ENCODE measurements at places on chromosomes 6 and 20.

- peak; percentile 60 for ATAC-seq
Measured at GRCh38 chr6:143059663-143060353, 881 bp upstream of the AIG1 start.

- ATAC-seq: no peak
Measured at GRCh38 chr6:22206106-22206505, 90.7 kb downstream of the PRL start.

GRCh38 chr6:44869321-44869897, 458.7 kb upstream of the RUNX2 start:
- ATAC-seq: no peak

GRCh38 chr6:13427316-13427715, 60.1 kb downstream of the GFOD1 start:
- no peak for ATAC-seq

DNA sequence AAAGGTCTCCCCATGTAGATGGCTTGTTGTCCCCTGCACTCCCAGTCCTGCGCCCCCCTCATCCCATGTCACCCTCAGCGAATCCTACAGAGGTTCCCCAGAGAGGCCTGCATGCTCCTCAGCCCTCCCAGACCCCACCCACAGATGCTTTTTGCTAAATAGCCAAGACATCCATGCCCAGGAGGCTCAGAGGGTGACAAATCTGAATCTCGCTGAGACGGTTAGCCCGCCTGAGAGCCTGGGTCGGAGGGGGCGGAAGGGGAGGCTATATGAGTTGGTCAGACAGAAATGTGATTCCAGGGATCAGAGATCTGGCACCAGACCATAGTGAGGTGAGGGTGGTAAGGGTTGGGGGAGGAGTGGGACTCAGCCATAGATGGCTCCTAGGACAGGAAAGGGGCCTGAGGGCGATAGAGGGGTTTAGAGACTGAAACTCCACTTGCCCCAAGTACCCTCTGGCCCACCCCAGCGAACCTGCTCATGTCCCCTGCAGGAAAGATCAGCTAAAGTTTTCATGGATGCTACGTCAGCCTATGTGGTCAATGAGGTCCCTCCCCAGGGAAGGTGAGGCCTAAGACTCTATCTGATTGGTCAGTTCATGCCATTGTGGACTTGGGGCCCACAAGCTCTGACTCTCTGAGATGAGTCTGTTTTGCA, 33.2 kb downstream of the TFEB start:
- ATAC-seq: no peak

DNA sequence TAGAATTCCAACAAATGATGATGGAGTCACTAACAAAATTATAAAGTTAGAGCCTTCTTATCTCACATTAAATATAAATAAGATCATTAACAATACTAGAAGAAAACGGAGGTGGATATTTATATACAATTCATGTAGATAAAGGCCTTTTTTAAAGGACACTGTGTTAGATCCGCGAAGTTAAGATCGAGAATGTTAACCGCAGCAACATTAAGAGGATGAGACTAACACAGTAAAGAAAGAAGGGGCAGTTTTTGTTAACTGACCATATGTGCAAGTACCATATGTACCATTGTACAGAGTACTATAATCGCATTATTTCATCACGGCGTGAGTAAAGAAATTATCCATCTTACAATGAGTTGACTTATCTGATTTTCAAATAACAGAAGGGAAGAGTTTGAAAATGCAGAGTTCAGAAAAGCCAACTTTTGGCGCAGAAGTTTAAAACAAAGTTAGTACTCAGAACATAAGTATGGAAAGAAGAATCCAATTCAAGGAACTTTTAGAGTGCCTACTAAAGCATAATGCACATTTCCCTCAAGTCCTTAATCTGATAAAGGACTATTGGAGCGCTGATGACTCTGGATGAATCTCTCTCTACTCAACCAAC, 1.4 kb downstream of the FBXL4 start:
- ATAC-seq: peak; percentile 3

GRCh38 chr6:39979461-39980328, 45.4 kb upstream of the MOCS1 start:
- ATAC-seq: no peak

- no peak for ATAC-seq
Measured at GRCh38 chr20:3304456-3304855, 65.5 kb upstream of the SLC4A11 start.

- no peak for ATAC-seq
Measured at GRCh38 chr6:290111-290922, 2.0 kb upstream of the DUSP22 start.

DNA sequence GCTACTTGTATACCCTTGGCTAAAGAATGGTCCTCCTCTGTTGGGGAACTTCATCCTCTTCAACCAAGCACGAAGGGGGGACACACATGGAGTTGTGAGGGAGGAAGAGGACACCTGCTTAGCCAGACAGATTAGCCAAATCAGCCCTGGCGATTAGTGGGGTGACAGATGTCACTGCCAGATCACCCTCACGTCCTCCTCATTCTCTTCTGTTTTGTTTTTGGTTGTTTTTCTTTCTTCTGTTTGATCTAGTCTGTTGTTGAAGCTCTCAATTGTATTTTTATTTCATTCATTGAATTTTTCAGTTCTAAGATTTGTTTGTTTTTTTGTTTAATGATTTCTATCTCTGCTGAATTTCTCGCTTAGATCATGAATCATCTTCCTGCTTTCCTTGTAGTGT, 27.5 kb upstream of the NKX2-4 start:
- no peak for ATAC-seq

- ATAC-seq: no peak
Measured at GRCh38 chr20:62387933-62388635, 1.2 kb downstream of the RPS21 start.

- ATAC-seq: no peak
Measured at GRCh38 chr20:59069026-59069425, 26.4 kb upstream of the PRELID3B start.

DNA sequence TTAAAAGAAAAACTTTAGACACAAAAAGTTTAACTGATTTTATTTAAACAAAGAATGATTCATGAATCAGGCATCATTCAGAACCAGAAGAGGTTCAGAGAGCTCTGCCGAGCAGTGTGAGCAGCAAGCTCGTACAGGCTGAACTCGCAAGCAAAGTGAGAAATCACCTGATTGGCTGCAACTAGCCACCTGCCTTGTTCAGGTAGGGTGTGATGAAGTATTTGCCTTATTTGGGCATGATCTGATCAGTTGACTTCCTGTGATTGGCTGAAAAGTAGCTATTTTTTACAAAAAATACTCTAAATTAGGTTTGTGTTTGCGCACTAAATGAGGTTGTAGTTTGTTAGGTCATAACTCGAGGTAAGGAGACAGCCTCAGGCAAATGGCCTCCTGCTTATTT, 80.7 kb downstream of the HIVEP1 start:
- ATAC-seq: no peak

DNA sequence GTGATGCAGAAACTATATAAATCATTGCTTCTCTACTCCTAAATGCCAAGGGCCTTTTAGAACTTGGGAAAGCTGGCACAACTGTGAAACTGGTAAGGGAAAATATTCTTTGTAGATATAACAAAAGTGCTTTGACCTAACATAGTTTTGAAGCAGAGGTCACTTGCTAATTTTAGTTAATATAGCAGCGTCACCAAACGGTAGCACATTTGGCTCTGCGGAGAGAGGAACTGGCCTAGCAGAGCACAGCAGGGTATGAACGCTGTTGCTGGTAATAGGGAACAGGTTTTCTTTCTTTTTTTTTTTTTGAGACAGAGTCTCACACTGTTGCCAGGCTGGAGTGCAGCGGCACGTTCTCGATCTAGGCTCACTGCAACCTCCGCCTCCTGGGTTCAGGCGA, 67.4 kb downstream of the ECT2L start:
- no peak for ATAC-seq

DNA sequence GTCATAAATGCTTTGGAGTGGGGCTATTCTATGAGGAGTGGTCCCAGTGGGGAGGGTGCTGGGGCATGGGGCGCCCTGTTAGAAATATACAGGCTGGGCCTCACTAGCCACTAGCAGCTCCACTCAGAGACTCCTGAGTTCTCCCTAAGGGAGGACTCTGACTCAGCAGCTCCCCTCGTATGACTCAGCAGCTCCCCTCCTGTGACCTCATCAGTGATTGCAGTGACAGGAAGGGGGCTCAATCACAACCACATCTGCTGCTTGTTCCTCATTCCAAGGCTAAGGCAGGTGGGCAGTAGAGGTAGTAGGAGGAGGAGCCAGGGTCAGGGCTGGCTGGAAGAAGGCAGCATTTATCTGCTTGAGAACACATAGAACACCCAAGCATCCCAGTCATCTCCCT, 73.7 kb downstream of the PRND start:
- peak; percentile 57 for ATAC-seq

GRCh38 chr6:845101-845500, 152.2 kb upstream of the EXOC2 start:
- no peak for ATAC-seq

GRCh38 chr6:712805-713204, 19.9 kb upstream of the EXOC2 start:
- no peak for ATAC-seq

DNA sequence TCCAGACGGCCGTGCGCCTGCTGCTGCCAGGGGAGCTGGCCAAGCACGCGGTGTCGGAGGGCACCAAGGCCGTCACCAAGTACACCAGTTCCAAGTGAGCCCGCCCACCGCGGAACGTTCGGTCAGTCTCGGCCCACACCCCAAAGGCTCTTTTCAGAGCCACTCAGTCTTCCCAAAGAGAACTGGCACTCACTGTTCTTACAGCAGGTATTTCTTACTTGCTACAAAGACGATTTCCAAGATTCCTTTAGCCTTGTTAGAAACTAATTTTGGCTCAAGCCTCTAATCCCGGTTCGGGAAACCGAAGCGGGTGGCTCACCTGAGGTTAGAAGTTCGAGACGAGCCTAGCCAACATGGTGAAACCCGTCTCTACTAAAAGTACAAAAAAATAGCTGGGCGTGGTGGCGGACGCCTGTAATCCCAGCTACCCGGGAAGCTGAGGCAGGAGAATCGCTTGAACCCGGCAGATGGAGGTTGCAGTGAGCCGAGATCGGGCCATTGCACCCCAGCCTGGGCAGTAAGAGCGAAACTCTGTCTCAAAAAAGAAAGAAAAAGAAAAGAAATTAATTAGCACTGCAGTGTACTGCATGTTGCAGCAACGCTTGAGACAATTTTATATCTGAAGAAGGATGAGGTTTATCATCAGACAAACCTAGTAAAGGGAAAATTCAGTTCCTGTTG, 73.1 kb downstream of the OR2B2 start:
- ATAC-seq: peak; percentile 35

DNA sequence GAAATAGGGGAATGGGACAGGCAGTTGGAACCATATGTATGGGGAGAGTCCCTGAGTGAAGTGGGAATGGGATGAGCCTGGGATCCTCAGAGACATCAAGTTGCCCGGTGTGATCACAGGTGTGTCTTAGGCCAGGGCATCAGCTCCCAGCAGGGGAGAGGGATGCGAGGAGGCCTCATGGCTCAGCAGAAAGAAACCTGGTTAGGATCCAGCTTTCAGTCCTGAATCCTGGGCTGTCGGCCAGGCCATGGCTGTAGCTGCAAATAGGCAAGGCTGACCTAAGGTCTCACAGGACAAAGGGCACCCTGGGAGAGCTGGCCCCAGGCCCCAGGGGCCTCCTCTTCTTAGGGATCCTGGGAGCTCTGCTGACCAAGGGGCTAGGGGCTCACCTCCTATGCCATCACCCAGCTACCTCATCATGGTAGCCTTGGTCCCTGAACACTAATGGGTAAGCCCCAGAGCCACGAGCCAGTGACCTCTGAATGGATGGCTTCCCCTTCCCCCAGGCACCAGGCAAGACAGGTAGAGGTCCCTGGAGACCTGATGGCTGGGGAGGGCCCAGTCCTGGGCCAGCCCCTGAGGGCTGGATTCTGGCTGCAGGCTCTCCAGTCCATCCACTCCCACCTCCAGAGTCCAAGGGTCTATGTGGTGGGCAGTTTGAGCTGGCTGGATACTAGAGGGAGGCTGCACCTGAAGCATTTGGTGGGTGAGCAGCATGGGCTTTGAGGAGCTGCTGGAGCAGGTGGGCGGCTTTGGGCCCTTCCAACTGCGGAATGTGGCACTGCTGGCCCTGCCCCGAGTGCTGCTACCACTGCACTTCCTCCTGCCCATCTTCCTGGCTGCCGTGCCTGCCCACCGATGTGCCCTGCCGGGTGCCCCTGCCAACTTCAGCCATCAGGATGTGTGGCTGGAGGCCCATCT, at the start of gene SLC22A7:
SLC22A7 (plus strand) TSS at position 617 of the 921 bp plus-strand sequence; CDS start at position 716, 99 bp downstream.
- no peak for ATAC-seq

GRCh38 chr6:63635215-63635587, 401 bp upstream of the PHF3 start:
- ATAC-seq: peak; percentile 23

DNA sequence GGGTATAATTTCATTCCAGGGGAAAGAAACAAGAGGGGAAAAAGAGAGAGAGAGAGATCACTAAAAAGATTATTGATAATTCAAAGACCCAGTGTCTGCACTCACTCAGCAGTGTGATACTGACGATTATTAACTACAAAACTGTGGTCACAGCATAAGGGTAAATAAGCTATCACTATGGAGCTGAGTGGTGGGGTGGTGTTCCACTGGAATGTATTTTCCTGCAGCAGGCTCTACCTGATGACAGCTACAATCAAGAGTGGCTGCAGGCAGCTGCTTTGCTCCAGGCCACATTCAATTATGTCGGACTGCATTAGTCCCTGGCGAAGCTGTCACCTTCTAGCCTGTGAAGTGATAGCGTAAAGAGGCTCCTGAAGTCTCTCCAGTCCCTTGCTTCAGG, 122.2 kb upstream of the TFAP2D start:
- no peak for ATAC-seq

GRCh38 chr6:108655806-108656651, 95.3 kb downstream of the FOXO3 start:
- ATAC-seq: peak; percentile 58

DNA sequence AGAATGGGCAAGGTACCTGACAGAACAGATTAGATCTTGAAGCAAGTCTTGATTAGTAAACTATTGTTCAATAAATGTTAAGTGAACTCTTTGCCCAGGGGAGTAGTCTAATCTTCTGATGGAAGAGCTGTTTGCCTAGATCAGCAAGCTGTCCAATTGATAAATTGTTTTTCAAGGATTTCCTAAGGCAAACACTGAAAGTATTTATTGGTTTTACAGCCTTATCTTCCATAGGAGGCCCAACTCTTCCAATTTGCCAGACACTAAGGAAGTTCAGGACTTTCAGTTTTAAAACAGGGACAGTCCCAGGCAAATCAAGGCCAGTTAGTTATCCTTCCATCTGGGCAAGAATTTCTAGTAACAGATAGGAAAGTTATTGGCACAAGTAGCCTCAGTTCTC, 1.8 kb upstream of the C6orf163 start:
- no peak for ATAC-seq

GRCh38 chr6:27866357-27867050, 45.7 kb downstream of the OR2B2 start:
- peak; percentile 41 for ATAC-seq

DNA sequence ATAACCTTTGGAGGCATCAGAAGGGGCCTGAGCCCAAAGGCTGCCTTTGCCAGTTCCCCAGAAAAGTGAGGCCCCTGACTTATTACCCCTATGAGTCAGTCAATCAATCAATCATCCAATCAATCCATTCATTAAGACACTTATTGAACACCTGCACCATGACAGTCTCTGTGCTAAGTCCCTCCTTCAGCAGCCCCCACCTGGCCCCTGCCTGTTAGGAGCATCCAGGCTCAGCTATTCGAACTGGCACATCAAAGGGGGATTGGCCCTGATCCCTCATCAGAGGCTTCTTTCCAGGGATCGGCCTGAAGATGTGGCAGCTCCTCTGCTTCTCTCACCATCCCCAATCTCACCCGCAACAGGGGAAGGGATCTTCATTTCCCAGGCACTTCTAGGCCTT, 27.7 kb upstream of the VEGFA start:
- ATAC-seq: no peak

All from SK-N-SH treated with all-trans-retinoic acid at 6 μM for 48 hours (cell line).